ENCODE measurements at places on chromosomes 4 and X. TPM values are rescaled to one million over a fixed set of nuclear protein-coding genes. Genes with fewer than 3 reads are reported as not detected.

The VSIG4 gene
- total RNA-seq = not detected

The PPP2R2C gene
- total RNA-seq = not detected

The APEX2 gene
- 26.0 TPM for total RNA-seq

The ZIC3 gene
- not detected for total RNA-seq

The EDA gene
- total RNA-seq = 2.5 TPM

The MAOB gene
- total RNA-seq = not detected

The TMPRSS11F gene
- not detected for total RNA-seq

The TACC3 gene
- 177 TPM for total RNA-seq

The EMCN gene
- not detected for total RNA-seq

The HERC5 gene
- total RNA-seq = 57.7 TPM

The ADRA2C gene
- total RNA-seq = not detected

The EGF gene
- total RNA-seq = not detected

The PRR32 gene
- not detected for total RNA-seq

The HEPH gene
- total RNA-seq = 0.20 TPM

The PAGE4 gene
- total RNA-seq = not detected

The TGIF2LX gene
- not detected for total RNA-seq

The CNKSR2 gene
- 6.5 TPM for total RNA-seq

The VCX3A gene
- total RNA-seq = not detected

The IL15 gene
- 4.0 TPM for total RNA-seq

The USP27X gene
- 1.7 TPM for total RNA-seq

The DCAF12L1 gene
- total RNA-seq = not detected

The GIMD1 gene
- total RNA-seq = not detected

The MAP3K15 gene
- 0.15 TPM for total RNA-seq

The PCDH19 gene
- not detected for total RNA-seq

The FANCB gene
- 11.2 TPM for total RNA-seq

The BEX5 gene
- 1.4 TPM for total RNA-seq

The PABPC1L2B gene
- not detected for total RNA-seq

The NKAP gene
- 10.6 TPM for total RNA-seq

The MTCP1 gene
- 20.3 TPM for total RNA-seq

The SHOX gene
- total RNA-seq = not detected

All from T-helper 1 cell treated with Interleukin-12 subunit alpha and Interleukin-12 subunit beta and Interleukin-4 antibody, amounts not matched to agents 30 ng/mL and 1 ng/mL, for 36 hours (primary cell).